IPS-NIHi11 (cell line): ENCODE measurements at places on chromosomes 1 and 21.
A peak's percentile ranks its signal among the peaks of the same experiment; 100 is the strongest.

DNA sequence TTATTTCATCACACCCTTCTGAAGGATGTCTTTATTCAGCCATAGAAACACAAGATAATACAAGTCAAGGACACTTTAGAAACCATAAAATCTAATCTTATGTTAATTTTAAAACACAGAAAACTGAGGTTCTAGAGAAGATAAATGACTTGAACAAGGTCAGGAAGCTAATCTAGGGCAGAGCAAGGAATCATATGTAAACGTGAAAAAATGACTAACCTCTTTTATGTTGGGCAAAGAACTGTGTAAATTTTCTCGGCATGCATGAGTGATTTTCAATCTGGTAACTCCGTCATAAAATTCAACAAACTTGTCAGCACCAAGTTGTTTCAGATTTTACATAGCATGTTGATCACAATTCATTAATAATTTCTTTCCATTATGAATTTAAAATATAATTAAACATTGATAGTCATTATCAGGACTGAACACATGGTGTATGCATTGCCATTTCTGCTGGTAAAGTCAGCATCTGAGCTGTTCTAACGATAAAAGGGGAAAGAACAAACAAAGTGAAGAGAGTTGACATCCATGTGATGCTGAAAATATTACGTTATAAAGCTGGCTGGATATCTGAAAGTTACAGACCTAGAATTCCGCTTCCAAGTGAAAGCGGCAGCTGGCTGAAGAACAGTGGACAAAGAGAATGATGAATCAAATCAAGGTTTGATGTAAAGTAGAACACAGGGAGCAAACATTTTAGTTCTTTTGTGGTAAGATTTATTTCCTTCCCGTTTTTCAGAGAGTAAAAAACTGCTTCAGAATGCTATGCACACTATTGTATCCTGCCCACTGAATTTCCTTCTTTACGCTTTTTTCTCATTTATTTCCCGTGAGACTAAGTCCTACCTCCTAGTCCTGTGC lies 1037.4 kb upstream of the TMPRSS15 start:
- no peak for DNase-seq

DNA sequence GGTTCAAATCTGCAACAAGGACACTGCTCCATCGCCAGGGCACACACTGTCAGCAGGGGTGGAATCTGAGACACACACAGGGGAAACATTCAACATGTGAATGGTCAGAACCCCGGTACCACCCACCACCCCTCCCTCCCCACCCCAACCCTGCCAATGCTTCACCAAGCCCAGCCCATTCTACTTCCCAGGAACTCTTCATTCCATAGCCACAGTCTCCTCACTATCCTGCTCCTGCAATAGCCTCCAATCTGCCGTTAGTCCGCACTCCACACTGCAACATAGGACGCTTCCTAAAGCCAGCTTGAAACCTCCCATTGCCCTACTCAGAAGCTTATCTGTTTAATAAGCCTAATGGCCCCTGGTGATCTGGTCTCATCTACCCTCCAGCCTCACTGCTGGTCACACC lies 7.5 kb upstream of the RAB3B start:
- DNase-seq, result peak; percentile 60

DNA sequence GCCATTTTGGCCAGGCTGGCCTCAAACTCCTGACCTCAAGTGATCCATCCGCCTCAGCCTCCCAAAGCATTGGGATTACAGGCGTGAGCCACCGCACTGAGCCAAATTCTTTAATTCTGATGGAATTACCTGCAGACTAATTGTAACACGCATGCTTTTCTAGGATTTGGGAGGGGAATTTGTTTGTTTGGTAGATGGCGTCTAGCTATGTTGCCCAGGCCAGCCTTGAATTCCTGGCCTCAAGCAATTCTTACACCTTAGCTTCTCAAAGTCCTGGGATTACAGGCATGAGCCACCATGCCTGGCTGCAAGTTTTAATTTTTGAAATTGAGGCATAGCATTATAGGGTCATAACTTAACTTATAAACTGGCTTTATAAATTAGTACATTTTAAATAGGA lies 18.6 kb downstream of the RTCA start:
- no peak for DNase-seq

DNA sequence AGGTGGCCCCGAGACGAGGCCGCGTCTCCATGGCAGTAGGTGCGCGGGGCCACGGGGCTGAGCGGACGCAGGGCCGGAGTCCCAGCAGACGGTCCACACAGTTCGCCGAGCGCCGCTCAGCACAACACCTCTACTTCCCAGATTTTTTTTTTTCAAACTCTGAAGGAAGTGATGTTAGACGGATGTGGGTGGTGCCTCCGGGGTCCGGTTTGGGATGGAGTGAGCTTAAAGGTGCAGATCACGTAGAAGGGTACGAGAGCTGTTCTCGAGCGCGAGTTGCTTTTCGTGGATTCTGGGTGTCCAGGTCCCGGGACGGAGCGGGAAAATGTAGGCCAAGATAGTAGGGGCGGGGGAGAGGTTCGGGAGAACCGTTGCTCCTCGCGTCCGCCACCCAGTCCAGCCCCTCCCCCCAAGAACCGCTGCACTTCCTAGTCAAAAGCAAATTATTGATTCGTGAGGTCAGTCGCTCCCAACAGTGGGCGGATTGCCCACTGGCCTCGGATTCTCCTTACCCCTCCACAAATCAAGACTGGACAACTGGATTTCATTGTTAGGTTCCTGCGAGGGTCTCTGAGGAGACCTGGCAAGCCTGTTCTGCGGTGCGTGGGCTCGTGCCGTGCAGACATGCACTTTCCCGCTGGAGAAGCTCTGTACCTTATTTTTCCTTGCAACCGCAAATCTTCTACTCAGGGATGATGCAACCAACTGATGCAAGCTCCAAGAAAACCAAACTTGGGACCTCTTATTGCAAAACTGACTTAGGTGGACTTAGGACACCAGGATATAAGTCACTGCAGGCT lies at the start of gene TXNDC12:
TSS of gene TXNDC12 (minus strand) at position 126 of the 800 bp plus-strand sequence. CDS start at position 31, 95 bp downstream.
- DNase-seq, result peak; percentile 88

- DNase-seq, result no peak
Observed at GRCh38 chr1:109274533-109275476, 8.1 kb downstream of the PSRC1 start.

DNA sequence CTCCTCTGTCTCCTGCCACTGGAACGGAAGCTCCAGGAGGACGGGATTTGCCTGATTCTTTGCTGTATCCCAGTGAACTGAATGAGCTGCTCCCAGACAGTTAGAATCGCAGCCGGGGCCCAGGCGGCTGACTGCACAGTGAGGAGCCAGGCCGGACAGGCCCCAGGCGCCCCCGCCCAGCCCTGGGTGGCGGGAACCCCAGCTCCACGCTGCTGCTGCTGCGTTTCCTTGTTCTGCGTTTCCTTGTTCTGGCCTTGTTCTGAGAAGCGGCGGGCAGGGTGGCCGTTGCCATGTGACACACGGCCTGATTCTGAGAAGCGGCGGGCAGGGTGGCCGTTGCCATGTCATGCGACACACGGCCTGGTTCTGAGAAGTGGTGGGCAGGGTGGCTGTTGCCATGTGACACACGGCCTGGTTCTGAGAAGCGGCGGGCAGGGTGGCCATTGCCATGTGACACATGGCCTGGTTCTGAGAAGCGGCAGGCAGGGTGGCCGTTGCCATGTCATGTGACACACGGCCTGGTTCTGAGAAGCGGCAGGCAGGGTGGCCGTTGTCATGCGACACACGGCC lies 56.2 kb downstream of the SLC37A1 start:
- DNase-seq, result no peak

- DNase-seq, result no peak
Observed at GRCh38 chr1:118785246-118785645, 202.9 kb downstream of the TBX15 start.

GRCh38 chr1:89687254-89687653 lies 54.3 kb downstream of the LRRC8C start:
- DNase-seq, result no peak

DNA sequence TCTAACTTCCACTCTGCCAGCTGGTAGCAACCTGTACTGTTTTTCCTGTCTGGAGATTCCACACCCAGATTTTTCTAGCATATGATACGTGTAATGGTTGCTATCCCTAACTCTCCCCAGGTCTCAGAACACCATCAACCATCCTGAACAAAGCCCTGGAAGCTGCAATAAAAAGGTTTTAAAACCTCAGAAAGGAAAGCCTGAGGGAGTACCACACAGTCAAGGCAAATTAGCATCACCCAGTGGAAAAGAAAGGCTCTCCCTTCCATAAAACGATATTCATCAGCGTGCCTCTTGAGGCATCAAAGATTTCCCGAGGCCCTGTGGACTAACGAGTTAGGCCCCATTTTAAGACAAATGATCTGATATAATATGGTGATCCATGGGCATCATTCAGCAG lies 421.0 kb downstream of the ADGRL2 start:
- no peak for DNase-seq

DNA sequence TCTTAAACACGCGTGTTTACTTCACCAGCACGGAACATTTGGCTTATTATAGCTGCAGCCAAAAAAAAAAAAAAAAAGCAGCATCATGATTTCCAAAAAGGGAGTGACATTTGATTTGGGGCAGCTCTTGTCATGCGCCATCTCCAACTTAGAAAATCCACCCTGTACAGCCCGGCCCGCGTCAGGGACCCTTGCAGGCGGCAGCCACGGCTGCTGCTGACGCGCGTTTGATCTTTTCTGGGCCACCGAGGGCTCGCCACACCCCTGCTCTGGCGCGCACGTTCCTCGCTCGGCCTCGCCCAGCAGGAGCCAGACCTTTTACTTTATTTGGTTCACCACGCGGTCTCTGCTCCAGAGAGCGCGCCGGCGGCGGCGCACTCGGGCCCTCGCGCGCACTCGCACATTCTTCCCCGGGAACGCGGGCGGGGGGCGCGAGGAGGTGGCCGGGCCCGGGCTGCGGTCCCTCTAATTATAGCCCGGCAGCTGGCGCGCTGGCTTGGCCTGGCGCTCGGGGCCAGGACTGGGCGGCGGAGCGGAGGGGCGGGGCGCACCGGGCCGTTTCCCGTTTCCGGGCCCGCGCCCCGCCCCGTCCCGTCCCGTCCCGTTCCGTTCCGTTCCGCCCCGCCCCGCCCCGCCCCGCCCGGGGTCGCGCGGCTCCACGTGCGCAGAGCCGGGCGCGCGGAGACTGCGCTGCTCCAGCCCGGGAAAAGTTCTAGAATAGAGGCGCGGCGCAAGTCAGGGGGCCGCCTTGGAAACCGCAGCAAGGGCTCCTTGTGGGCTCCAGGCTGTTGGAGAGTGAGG lies 10.2 kb downstream of the IRF2BP2 start:
- DNase-seq, result peak; percentile 88

GRCh38 chr1:219533280-219533679 lies 79.6 kb downstream of the ZC3H11B start:
- no peak for DNase-seq

- no peak for DNase-seq
Observed at GRCh38 chr1:41639332-41639936, 155.0 kb upstream of the EDN2 start.

DNA sequence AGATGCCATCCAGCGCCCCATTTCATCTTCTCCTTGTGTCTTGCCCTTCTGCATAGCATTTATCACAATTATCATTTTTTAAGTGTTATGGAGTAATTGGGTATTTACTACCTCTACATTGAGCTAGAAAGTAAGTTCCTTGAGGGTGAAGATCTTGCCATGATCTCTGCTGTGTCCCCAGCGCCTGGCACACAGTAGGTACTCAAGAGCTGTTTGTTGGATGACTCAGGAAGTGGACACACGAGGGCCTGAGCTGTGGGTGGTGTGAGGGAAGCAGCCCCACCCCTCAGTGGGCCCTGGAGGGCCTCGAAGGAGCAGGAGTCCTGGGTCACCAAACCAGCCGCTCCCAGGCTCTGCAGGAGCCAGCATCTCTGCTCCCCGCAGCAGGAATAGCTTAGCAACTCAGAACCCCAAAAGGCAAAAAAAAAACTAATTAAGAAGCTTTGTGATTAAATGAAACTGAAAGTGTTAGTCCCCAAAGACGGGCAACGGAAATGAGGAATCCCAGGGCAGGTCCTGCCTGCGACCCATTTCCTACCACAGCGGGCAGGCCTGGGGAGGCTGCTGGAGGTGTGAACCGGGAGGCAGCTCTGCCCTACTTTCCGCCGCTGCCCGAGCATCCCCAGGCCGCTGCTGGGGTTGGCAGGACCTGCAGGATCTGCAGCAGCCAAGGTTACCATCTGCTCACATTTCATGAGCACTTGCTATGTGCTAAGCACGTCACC lies 87.7 kb downstream of the LACTBL1 start:
- no peak for DNase-seq

DNA sequence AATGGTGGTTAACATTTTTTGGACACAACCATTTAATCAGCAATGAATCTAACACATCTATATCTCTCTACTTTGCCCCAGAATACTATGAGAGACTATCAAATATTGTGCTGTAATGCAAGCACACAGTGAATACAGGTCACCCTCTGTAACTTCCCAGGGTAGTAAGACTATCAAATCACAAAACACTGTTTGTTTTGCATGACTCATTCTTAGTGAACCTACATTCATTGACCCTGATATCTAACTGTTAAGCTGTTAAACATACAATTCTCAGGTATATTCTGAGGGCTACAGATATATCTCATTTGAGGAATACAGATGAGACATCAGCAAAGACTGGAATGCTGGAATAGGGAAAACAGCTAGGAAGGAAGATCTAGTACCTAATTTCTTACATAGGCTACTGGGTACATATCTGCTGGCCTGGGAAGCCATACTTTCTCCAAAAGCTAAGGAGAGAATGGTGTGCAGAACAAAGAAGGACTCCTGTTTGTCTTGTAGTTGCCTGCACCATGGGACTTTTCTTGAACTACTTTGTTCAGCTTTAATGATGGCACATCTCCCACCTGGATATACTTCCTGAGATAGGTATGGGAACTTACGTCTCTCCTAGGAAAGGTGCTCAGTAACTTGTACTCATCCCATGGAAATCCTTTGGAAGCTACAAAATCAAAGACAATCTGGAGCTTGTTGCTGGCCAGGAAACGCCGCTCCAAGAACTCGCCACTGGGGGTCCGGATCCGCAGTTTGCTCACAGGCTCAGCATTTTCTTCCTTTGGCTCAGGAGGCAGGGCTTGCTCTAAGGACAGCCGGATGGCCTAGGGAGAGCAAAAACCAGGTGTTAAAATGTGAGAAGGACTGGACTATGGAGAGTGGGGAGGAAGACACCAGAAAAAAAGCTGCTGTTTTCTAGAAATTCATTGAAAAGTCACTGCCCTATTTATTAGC lies 51.9 kb upstream of the DMRTA2 start:
- DNase-seq, result peak; percentile 59

DNA sequence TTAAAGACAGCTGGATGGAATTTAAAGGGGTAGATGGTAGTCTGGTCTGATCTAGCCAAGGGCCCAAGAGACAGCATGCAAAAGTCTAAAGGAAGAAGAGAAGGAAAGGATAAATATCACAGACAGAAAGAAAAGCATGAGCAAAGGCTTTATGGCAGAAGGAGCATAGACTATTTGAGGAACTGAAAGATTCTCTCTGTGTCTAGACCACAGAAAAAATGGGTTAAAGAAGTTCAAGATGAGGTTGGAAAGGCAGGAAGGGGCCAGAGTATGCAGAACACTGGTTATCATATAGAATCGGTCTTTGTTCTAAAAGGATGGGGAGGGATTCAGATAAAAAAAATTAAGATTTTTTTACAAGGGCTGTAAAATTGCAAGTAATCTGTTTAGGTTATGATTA lies 136.8 kb upstream of the SGIP1 start:
- DNase-seq, result no peak

DNA sequence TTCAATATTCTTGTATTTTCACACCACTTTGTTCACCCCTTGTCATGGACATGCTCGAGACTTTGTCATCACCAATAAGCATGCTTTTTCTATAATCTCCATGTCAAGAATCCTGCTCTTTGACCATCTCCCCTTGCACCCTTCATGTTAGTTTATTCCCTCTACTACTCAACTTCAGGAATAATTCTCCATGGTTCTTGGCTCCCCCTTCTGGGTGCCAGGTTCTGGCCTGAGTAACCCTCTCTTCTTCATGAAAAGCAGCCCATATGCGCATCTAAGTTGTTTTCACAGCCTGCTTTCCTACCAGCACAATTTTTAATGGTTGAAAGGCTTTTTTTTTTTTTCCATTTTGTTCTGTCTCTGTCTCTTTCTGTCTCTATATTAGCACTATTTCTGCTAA lies 160.7 kb downstream of the LEPR start:
- no peak for DNase-seq
